DMS53 (cell line): ENCODE measurements at places on chromosomes 2 and 18.

- no peak for DNase-seq
Observed at GRCh38 chr18:5444269-5444668, 99.5 kb downstream of the EPB41L3 start.

GRCh38 chr2:102788216-102788884 is 26.5 kb downstream of the TMEM182 start:
- DNase-seq, result no peak

DNA sequence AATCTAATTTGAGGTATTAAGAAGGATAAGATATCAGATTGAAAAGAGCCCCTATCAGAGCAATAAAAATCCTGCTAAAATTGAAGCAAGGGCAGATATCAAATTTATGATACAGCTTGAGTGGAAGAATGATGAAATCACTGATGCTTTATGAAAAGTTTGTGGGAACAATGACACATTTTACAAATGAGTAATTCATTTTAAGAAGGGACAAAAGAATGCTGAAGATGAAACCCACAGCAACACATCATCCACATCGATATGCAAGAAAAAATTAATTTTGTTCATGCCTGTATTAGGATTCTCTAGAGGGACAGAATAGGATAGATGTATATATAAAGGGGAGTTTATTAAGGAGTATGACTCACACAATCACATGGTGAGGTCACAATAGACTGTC is 355.6 kb upstream of the GYPC start:
- no peak for DNase-seq

- peak; percentile 33 for DNase-seq
Observed at GRCh38 chr2:239276851-239277250, 124.0 kb downstream of the HDAC4 start.

- peak; percentile 40 for DNase-seq
Observed at GRCh38 chr2:47558768-47559684, 156.1 kb downstream of the MSH2 start.

DNA sequence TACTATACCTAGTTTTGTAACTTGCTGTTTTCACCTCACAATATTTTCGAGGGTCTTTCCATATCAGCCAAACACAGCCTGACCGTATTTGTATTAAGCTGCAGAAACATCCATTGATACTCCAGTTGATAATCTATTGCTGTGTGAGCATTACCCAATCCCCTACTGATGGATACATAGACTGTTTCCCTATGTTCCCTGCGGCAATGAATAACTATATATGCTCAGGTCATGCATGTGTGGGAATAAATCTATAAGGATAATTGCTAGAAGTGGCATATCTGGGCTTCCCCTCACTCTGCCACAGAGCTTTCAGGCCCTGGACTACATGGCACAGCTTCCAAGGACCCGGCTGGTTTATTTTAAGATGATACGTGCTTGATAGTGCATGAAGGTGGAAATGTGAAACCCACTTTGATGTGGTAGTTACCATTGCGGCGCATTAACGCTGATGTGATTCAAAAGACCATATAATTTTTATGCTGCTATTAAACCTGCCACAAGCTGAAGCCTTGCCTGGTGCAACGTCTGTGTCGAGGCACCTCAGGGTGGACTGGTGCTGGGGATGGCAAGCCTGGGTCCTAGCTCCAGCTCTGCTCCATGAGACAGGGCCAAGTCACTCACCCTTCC is 130.8 kb upstream of the MSH6 start:
- DNase-seq, result peak; percentile 21

DNA sequence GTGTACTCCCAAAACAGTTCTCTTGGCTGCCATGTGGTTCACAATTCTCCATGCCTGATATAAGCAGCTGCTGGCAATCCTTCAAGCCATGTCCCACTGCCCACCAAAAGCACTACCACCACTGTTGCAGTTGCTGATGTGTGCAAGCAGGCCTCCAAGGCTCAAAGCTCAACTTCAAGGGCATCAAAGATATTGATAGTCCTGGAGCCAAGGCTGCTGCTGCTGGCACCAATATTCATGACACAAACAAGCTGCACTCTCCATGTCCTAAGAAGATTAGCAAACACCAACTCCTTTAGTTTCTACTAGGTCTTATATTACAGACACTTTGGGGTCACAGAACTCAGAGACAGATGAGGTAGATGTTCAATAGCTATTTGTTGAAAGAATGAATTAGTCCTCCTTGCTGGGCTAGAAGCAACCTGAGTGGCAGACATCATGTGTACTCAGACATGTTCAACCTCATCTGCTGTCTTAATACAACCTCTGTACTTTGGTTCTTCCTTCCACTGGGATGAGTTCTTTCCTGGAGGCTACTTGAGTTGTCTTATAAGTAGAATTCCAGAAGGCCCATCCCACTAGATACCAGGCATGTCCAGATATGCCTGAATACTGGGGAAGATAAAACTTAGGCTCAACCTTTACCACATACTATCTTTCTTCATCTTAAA is 104.5 kb upstream of the UGP2 start:
- DNase-seq, result peak; percentile 6

DNA sequence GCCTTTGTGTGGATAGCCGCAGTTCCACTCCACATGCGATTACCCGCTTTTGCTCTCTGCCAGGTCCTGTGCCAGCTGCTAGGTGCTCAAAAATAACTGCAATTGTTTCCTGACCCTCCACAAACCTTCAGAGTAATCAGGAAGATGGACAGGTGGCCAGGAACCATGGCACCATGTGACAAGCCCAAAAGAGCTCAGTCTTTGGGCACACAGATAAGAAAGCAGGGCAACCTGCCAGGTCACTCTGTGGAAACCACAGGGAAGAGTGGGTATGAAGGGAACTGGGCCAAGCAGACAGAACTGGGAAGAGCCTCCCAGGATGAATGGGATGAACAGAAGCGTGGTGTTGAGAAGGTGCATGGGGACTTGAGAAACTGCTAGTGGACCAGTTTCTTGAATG is 79.4 kb upstream of the AGAP1 start:
- DNase-seq, result peak; percentile 92

- peak; percentile 8 for DNase-seq
Observed at GRCh38 chr2:48715042-48715899, 40.3 kb downstream of the LHCGR start.

- no peak for DNase-seq
Observed at GRCh38 chr2:190668892-190669291, 20.0 kb downstream of the NAB1 start.

GRCh38 chr2:199727306-199727705 is 123.7 kb downstream of the FTCDNL1 start:
- DNase-seq, result no peak

DNA sequence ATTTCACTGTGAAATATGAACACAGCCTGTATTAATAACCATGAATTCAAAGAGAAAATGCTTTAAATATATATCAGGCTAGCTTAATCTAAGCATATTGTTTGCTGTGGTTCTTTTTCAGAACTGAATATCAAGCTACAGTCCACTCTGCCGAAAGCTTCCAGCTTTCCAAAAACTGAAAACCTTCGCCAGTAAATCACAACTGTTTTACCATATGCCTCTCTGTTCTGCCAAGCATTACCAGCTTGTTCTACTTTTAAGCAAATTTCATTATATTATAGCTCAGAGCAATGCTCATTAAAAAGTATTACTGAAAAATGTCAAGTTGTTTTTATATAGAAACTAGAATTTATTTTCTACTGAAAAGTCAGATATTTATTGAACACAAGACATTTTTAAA is 277.4 kb downstream of the NRXN1 start:
- DNase-seq, result no peak

- no peak for DNase-seq
Observed at GRCh38 chr2:9663008-9663879, 32.4 kb upstream of the YWHAQ start.

DNA sequence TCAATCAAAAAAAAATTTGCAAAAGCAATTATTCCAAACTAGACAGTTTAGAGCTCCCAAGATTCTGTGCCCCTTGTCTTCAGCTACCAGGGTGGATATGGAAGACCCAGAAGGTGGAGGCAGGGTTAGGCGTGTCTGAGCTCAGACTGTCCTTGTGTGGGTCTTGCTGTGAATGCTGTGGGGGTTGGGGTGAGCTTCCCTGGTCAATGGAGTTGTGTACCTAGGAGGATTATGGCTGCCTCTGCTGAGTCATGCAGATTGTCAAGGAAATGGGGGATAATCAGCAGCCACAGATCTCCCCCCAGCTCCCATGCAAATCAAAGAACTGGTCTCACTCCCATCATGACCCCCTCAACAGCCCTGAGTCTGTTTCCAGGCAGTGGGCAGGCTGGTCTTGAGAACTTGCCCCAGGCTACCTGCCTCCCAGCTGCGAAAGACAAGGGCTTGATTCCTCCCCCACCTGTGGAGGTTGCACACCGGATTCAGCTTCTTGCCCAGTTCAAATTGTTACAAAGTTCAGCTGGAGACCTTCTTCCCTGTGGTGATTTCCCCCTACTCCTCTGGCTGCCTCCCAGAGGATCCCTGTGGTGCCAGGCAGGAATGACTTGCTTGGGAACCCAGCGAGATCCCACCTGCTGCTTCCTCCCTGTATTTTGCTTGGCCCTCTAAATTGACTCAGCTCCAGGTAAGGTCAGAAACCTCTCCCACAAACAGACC is 77.0 kb downstream of the RAD51AP2 start:
- no peak for DNase-seq

DNA sequence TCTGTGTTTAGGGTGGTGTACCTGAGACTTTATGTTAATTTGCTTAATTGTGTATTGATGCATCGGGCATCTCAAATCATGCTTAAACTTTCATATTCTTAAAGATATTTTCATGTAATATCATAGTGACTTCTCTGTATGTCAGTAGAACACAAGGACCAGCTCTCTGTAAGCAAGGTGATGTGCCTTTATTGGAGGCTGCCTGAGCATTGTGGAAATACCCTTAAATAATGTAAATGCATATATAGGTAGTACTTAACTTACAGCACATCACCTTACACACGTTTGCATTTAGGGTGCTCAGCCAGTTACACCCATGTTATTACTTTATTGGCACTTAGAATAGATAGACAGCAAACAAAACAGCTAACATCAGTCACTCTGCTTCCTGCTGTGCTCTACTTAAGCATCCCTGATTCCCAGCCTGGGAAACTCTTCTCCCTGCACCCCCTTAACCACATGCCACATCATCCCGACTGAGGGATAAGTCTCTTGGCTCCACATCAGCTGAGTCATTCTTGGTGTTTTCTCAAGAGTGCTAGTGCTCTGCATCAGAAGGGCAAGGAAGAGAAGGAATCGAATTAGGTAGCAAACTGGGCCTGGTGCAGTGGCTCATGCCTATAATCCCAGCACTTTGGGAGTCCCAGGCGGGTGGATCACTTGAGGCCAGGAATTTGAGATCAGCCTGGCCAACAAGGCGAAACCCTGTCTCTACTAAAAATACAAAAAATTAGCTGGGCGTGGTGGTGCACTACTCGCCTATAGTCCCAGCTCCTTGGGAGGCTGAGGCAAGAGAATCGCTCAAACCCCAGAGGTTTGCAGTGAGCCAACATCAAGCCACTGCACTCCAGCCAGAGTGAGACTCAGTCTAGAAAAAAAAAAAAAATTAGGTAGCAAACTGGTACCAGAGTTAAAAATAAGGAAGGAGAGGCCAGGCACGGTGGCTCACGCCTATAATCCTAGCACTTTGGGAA is 108.7 kb downstream of the MAP3K20 start:
- no peak for DNase-seq

DNA sequence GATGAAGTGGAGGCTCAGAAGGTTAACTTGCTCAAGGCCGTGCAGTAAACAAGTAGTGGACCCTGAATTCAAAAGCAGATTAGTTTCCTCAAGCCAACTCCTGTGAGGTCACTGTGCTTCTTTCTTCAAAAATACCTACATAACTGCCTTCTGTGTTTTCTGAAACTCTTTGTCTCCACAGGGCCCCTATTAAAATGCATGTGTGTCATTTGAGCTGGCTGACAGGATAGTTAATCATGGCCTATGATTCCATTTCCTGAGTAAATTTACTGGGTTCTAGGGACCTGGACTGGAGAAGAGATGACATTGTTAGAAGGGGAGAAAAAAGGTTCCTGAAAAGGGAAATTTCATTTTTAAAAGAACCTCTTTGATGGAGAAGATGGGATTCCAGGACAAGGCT is 12.9 kb upstream of the DTNA start:
- DNase-seq, result peak; percentile 22

GRCh38 chr2:10231551-10232085 is 71.1 kb upstream of the HPCAL1 start:
- DNase-seq, result no peak

DNA sequence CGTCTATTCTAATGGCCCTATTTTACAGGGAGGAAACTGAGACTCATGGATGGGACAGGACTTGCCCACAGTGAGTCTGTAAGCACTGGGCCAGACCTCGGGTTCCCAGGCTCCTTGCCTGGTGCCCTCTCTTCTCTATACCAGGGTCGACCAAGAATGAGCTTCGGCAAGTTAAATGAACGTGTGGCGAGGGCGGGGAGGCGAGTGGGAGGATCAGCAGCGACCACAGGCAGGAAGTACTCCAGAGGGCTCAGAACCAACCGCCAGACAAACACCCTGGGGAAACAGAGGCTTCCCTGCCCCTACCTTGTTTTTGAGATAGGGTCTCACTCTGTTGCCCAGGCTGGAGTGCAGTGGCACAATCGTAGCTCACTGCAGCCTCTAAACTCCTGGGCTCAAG is 177.7 kb upstream of the SMAD2 start:
- no peak for DNase-seq

GRCh38 chr2:238941262-238941792 is 93.4 kb downstream of the TWIST2 start:
- no peak for DNase-seq

- no peak for DNase-seq
Observed at GRCh38 chr2:46400016-46400415, 79.3 kb upstream of the TMEM247 start.

GRCh38 chr18:59708988-59709387 is 11.8 kb upstream of the CCBE1 start:
- no peak for DNase-seq

DNA sequence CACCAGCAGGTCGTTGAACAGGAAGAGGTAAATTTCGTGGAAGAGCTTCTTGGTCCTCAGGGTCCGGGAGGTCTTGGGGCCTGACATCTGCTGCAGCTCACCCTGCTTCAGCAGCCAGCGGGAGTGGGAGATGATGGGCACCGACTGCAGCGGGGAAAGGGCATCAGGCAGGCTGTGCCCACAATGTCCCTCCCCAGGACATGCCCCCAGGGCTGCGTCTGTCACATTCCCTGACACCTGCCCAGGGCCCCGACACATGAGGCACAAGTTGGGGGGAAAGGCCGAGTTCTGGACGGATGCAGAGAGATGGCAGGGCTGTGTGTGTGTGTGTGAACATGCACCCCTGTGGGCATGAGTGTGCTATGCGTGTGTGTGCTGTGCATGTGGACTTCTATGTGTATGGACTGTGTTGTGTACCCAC is 13.9 kb downstream of the SNORC start:
- DNase-seq, result no peak

DNA sequence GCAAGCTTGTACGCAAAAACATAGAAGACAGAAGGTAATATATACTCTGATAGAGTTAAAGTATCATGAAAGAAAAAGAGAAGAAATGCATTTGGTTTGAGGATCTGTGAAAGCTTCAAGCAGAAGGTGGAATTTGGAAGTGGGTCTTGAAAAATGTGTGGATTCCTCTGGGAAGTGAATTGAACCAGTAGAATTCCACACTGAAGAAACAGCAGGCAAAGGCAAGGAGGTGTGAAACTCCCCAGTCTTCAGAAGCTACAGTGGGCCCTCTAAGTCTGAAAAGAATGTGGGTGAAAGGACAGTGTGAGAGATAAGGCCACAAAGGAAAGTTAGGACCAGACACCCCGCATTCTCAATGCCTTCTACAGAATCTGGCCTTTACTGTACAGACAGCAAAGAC is 25.6 kb downstream of the COBLL1 start:
- no peak for DNase-seq

- no peak for DNase-seq
Observed at GRCh38 chr2:135903650-135904049, 27.4 kb upstream of the MCM6 start.

- peak; percentile 77 for DNase-seq
Observed at GRCh38 chr18:56873441-56874140, 222.4 kb downstream of the WDR7 start.
